Upper lobe of right lung (tissue), 1 donor: ENCODE measurements at places on chromosomes 3 and 15. TPM values are rescaled to one million over a fixed set of nuclear protein-coding genes. Genes with fewer than 3 reads are reported as not detected.
A peak's percentile ranks its signal among the peaks of the same experiment; 100 is the strongest.

NR2E3 gene
- total RNA-seq, result 0.26 TPM

MORF4L1 gene
- total RNA-seq, result 261 TPM

DNA sequence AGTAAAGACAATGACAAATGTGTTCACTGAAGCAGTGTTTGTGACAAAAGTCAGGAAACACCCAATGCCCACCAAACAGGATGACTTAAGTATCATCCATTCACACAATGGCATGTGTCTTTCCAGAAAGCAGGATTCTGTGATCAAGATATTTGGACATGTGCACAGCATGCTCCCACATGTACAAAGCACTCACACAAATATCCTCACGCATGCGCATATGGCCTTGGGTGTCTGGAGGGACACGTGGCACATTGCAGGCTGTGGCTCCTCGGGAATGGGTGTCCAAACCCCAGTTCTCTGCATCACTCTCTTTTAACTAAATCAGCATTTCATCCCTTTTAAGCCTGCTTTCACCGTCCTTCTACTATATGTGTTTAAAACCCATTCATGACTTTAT is 130.5 kb downstream of the KLF13 start:
- DNase-seq, result peak; percentile 6

DNA sequence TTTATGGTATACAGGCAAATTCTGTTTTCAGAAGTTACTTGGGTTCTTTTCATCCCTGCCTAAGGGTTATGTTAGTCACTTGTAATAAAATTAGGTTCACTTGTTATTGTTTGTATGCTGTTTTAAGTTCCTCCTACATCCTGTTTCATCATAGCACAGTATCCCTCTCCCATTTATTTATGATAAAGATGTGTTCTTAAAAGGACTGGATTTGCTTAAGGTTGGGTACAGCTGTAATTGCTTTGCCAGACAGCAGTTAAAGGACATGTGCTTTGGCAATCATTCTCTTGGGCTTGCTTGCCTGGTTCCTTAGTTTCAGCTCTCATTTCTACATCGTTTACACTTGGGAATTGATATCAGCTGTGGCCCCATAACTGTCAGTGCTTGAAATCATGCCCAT is 11.7 kb downstream of the ATP2C1 start:
- DNase-seq, result no peak

- DNase-seq, result no peak
Observed at GRCh38 chr3:133956353-133956752, 60.7 kb upstream of the RAB6B start.

DNA sequence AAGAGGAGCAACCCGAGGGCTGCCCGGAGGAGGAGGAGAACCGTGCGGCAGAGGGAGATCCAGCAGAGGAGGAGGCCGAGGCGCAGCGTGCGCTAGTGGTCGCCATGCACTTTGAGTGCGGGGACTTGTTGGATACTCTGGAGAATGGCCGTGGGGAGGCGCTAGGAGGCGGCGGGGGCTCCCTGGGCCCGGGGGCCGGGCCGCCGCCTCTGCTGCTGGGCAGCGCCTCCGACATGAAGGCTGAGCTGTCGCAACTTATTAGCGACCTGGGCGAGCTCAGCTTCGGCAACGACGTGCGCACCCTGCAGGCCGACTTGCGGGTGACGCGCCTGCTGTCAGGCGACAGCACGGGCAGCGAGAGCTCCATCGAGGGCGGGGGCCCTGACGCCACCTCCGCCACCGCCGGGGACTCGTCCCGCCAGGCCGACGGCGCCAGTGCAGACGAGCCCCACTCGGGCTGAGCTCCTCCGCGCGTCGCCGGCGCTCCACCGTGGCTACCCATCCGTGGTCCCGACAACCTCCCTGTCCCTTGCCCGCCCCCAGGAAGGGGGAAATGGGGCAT is 2.0 kb downstream of the FAM43A start:
- DNase-seq, result peak; percentile 89
